Pulmonary artery endothelial cell (primary cell): ENCODE measurements at places on chromosomes 6 and 20.

- no peak for DNase-seq
These were observed 2.1 kb upstream of the COL20A1 start for GRCh38 chr20:63290677-63291472.

- no peak for DNase-seq
These were observed 36.9 kb downstream of the SNX9 start for GRCh38 chr6:157859775-157860504.

DNA sequence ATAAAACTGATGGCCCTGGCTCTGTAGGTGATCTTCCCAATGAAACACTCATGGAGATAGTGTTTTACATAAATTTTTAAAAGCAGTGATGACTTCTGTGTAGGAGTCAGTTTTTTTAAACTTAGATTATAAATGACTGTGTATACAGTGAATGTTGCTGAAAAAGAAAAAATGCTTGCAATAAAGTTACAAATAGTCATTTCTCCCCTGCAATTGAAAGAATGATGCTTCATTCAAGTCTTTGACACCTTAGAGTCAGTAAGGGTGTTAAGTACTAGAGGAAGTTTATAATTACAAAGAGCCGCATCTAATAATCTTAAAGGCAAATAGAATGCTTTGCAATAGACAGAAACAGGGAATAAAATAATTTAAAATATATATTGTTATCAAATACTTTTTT lies 27.6 kb downstream of the ZNF292 start:
- no peak for DNase-seq

DNA sequence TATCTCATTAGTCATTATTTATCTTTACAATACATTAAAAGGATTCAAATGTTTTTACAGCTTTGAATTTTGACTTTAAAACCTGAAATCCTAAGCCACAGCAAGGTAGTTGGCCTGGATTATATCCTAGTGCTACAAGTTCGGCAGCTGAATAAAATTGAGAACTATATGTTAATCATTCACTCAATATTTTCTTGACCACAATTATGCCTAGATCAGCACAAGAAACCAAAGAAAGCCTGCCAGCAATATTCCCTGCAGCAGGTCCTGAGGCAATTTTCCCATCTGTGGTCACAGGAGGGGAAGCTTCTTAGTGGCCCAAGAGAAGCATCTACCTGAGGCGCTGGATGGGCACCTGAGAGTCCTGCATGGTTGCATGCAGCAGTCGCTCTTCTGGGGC lies 183.5 kb downstream of the GMDS start:
- DNase-seq = no peak

GRCh38 chr6:133359256-133359655 lies 118.1 kb downstream of the EYA4 start:
- DNase-seq = no peak

- DNase-seq = no peak
These were observed 109.1 kb downstream of the LY86 start for GRCh38 chr6:6697620-6698019.

GRCh38 chr6:118712969-118713368 lies 61.6 kb upstream of the CEP85L start:
- DNase-seq = no peak

- no peak for DNase-seq
These were observed 23.6 kb downstream of the CYP39A1 start for GRCh38 chr6:46628976-46629375.

DNA sequence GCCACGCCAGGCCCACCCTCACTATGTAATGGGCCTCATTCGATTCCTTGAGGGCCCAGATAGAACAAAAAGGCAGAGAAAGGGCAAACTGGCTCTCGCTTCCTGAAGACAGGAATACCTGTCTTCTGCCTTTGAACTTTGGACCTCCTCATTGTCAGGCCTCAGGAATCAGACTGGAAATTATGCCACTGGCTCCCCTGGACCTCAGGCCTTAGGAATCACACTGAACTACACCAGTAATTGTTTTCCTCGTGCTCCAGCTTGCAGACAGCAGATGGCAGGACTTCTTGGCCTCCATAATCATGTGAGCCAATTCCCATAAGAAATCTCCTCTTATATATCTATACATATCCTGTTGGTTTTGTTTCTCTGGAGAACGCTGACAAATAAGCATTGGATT lies 258.6 kb upstream of the KCNG1 start:
- no peak for DNase-seq
